Neural crest cell (in vitro differentiated cells): ENCODE measurements at places on chromosomes 5 and 9.

DNA sequence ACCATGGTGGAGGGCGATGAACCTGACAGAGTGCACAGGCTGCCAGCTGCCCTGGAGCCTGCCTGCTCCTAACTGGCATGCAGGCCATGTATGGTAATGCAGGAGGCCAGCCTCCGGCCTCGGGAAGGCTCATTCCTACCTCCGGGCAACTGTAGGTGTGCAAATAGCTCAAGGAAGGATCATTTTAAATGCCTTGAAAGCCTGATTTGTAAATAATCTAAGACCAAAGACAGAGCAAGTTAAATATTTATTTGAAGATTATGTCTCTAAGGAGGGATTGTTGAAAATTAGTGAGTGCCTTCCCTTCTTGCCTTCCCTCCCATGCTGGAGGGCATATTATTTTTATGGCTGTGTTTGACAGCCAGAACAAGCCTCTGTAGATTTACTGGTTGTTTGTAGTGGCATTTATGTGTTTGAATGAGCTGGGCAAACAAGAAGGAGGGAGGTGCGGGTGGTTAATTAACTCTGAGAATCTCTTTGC is 285.7 kb upstream of the TUT7 start:
- no peak overlapping the region for H3K4me3 ChIP-seq
- no peak for DNase-seq
- peaks cover 33% of the 10 kb centered on the region for H3K4me1 ChIP-seq
- H3K36me3 ChIP-seq = no peaks in the 10 kb centered on the region
- no peaks in the 10 kb centered on the region for H3K27me3 ChIP-seq
- H3K27ac ChIP-seq = peak overlapping the region; percentile 5

GRCh38 chr5:59300930-59301329 is 592.6 kb downstream of the PDE4D start:
- H3K4me3 ChIP-seq = no peak overlapping the region
- H3K27me3 ChIP-seq = no peaks in the 10 kb centered on the region
- no peak for DNase-seq
- H3K4me1 ChIP-seq = peaks cover 20% of the 10 kb centered on the region
- H3K27ac ChIP-seq = no peak overlapping the region

DNA sequence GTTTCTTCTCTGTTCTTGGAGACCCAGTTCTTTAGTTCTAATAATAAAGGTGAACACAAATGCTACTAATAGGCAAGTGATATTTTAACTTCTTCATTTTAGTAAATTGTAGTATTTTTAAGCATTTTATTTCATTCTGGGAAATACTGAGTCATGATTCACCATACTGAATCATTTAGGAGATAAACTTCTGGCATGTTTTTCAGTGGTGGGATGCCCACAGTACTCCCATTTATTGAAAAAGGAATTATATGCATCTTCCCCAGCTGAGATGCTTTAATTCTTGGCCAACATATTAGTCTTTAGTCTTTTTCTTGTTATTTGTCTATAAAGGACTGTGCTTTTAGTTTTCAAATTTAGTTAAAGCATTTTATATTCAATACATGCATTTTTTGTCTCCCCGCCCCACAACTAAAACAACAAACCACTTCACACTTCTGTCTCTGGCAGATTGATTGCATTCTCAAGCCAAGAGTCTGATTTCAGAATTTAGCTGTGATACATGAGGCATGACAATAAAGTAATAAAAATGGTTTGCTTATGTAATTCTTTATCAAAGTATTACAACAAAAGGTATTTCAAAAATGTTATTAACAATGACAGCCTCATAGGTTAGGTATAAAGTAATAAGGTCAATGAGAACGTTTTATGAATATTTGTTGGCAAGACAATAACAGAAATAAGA is 125.2 kb upstream of the CDH18 start:
- H3K4me3 ChIP-seq = no peak overlapping the region
- H3K27me3 ChIP-seq = no peaks in the 10 kb centered on the region
- no peak overlapping the region for H3K27ac ChIP-seq
- no peaks in the 10 kb centered on the region for H3K36me3 ChIP-seq
- no peaks in the 10 kb centered on the region for H3K4me1 ChIP-seq

DNA sequence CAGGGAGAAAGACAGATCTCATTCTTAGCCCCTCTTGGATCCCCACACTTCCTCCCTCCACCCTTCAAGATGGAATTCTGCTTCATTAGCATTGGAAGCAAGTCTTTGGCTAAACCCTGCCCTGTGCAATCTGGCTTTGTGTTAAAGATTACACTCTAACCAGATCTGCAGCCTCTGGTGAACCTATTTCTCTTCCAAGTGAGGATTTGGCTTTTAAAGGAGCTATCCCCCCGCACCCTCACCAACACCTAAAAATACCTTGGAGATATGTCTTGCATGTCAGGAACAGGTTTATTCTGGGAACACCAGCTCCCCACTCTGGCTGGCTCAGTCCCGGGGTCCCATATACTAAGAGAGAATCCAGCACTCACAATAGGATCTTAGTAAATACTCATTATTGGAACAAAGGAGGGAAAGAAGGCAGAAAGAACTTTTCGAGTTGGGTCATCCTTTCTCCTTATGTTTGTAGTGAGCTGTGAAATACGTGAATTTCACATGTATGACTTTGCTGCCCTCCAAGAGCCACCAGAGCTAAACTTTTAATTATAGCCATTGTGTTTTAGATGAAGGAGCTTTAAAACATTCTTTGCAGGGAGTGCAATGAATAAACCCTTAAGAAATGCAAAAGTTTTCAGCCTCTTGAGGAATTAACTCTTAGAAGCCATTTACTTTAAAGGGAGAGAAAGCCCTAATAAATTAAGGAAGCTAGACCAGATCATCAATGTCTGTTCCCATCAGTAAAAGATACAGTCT is 53.7 kb upstream of the HRH2 start:
- H3K4me3 ChIP-seq = no peak overlapping the region
- peaks cover 17% of the 10 kb centered on the region for H3K27me3 ChIP-seq
- no peaks in the 10 kb centered on the region for H3K4me1 ChIP-seq
- H3K27ac ChIP-seq = no peak overlapping the region

- no peaks in the 10 kb centered on the region for H3K36me3 ChIP-seq
- no peak overlapping the region for H3K4me3 ChIP-seq
- peaks cover 23% of the 10 kb centered on the region for H3K4me1 ChIP-seq
- H3K27me3 ChIP-seq = no peaks in the 10 kb centered on the region
- DNase-seq = no peak
Measured at GRCh38 chr5:142782976-142783530, 12.9 kb downstream of the ARHGAP26 start.

- DNase-seq = no peak
- H3K4me3 ChIP-seq = no peak overlapping the region
- no peak overlapping the region for H3K27ac ChIP-seq
- no peaks in the 10 kb centered on the region for H3K27me3 ChIP-seq
- no peaks in the 10 kb centered on the region for H3K36me3 ChIP-seq
Measured at GRCh38 chr9:71824257-71824656, 55.9 kb upstream of the CEMIP2 start.

DNA sequence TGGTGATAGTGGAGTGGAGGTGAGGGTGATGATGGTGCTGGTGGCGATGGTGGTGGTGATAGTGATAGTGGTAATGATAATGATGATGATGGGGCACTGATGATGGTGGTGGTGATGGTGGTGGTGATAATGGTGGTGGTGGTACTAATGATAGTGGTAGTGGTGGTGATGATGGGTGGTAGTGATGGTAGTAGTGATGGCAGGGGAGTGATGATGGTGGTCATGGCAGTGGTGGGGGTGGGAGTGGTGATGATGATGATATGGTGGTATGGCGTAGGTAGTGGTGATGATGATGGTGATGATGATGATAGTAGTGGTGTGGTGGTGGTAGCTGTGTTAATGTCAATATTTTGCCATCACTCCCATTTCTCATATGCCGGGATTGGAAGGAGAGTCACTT is 44.5 kb upstream of the ORM1 start:
- H3K27me3 ChIP-seq = no peaks in the 10 kb centered on the region
- no peak overlapping the region for H3K27ac ChIP-seq
- DNase-seq = no peak
- no peak overlapping the region for H3K4me3 ChIP-seq
- H3K4me1 ChIP-seq = peaks cover 20% of the 10 kb centered on the region

DNA sequence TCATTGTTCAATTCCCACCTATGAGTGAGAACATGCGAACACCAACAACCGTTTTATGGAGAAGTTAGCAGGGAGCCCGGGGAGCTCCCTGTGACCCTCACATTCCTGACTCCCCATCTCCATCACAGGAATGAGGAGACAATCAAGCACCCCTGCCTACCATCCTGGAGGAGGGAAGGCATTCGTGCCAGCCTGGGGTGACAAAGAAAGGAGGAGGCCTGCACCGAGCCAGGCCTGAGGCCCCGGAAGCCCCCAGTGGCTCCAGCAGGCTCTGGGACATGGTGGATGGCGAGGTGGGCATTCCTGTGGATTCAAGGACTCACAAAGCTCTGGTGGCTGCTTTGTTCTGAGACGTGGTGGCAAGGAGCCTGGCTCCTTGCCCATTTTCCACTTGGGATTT is 36.5 kb upstream of the UGT3A1 start:
- peaks cover 3% of the 10 kb centered on the region for H3K27me3 ChIP-seq
- no peak for DNase-seq
- no peaks in the 10 kb centered on the region for H3K4me1 ChIP-seq
- peaks cover 3% of the 10 kb centered on the region for H3K36me3 ChIP-seq
- no peak overlapping the region for H3K4me3 ChIP-seq

GRCh38 chr5:1103505-1104326 is 8.1 kb downstream of the SLC12A7 start:
- DNase-seq = no peak
- peaks cover 27% of the 10 kb centered on the region for H3K4me1 ChIP-seq
- H3K27ac ChIP-seq = no peak overlapping the region
- H3K36me3 ChIP-seq = no peaks in the 10 kb centered on the region

GRCh38 chr9:130023994-130024596 is 18.9 kb downstream of the FNBP1 start:
- H3K4me3 ChIP-seq = no peak overlapping the region
- peaks cover 3% of the 10 kb centered on the region for H3K36me3 ChIP-seq
- DNase-seq = no peak
- no peak overlapping the region for H3K27ac ChIP-seq
- peaks cover 8% of the 10 kb centered on the region for H3K4me1 ChIP-seq
- H3K27me3 ChIP-seq = no peaks in the 10 kb centered on the region

GRCh38 chr9:99822109-99822805 is 572 bp downstream of the NR4A3 start:
- peak; percentile 41 for DNase-seq
- H3K36me3 ChIP-seq = no peaks in the 10 kb centered on the region
- H3K27ac ChIP-seq = peak overlapping the region; percentile 98
- peak overlapping the region; percentile 88 for H3K4me3 ChIP-seq
- peaks cover 64% of the 10 kb centered on the region for H3K27me3 ChIP-seq
- H3K4me1 ChIP-seq = peaks cover 55% of the 10 kb centered on the region

GRCh38 chr5:100890461-100891008 is 12.5 kb downstream of the ST8SIA4 start:
- no peak overlapping the region for H3K27ac ChIP-seq
- H3K4me1 ChIP-seq = no peaks in the 10 kb centered on the region
- DNase-seq = no peak
- H3K27me3 ChIP-seq = no peaks in the 10 kb centered on the region

DNA sequence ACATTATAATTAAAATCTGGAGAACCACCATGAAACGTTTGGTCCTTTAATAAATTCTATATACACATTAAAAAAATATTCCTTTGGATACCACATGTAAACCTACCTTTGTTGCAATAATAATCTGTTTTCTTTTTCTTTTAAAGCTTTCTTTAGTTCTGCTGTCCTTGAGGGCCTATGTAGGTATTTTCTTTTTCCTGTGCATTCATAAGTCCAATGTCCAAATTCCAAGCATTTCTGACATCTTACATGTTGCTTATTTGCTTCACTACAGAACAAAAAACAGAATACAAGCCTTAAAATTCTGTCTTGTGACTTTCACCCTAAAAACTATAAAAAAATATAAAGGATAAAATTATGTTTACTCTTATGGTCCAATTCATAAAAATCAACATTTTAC is 19.7 kb downstream of the ZCCHC10 start:
- no peak for DNase-seq
- H3K27me3 ChIP-seq = no peaks in the 10 kb centered on the region
- H3K27ac ChIP-seq = no peak overlapping the region
- no peaks in the 10 kb centered on the region for H3K4me1 ChIP-seq
- H3K36me3 ChIP-seq = peaks cover 14% of the 10 kb centered on the region

GRCh38 chr5:143013176-143013891 is 243.2 kb downstream of the ARHGAP26 start:
- peaks cover 6% of the 10 kb centered on the region for H3K4me1 ChIP-seq
- no peaks in the 10 kb centered on the region for H3K27me3 ChIP-seq
- DNase-seq = no peak
- H3K27ac ChIP-seq = no peak overlapping the region
- peaks cover 2% of the 10 kb centered on the region for H3K36me3 ChIP-seq
- H3K4me3 ChIP-seq = no peak overlapping the region

DNA sequence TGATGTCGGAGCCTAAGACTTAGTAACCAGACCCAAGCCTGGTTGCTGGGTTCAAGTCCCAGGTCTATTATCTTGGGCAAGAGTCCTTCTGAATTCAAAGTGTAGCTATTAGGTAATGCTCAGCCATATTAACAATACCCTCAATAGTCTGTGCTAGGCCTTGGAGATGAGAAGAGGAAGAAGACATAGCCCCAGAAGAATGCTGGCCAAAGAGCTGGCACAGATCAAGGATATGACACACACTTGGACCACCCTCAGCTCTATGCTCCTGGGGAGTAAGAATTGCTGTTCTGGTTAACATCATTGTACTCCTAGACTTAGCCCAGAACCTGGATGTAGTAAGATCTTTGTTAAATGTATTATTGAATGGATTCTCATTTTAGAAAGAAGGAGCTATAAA is 426.7 kb downstream of the CDK5RAP2 start:
- no peaks in the 10 kb centered on the region for H3K36me3 ChIP-seq
- H3K27ac ChIP-seq = no peak overlapping the region
- no peak overlapping the region for H3K4me3 ChIP-seq
- DNase-seq = no peak
- peaks cover 2% of the 10 kb centered on the region for H3K27me3 ChIP-seq
- peaks cover 10% of the 10 kb centered on the region for H3K4me1 ChIP-seq

DNA sequence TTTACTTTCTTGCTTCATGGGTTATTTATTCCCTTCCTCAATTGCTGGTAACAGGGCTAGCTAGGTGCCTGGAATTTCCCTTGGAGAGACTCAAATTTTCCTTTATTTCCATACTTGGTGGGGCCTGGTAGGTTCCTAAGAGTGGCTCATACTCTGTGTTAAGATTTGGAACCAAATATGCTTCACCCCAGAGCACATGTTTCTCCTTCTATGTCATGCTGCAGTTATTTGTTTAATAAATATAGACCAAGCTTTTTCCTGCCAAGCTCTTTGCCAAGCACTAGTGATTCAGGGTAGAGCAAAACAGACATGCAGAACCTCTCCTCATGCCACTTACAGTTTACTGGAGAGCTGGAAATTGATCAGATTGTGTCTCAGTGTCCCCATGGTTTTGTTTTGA is 290.3 kb upstream of the SGCD start:
- no peaks in the 10 kb centered on the region for H3K36me3 ChIP-seq
- peaks cover 6% of the 10 kb centered on the region for H3K27me3 ChIP-seq

- H3K4me3 ChIP-seq = peak within 1 kb of the TSS; percentile 91
- H3K36me3 ChIP-seq = no peaks in the 10 kb centered on the region
- H3K4me1 ChIP-seq = peaks cover 16% of the 10 kb centered on the region
- no peak within 1 kb of the TSS for H3K27ac ChIP-seq
- peaks cover 72% of the 10 kb centered on the region for H3K27me3 ChIP-seq
Measured at GRCh38 chr9:90642570-90643539, at the start of gene DIRAS2. DIRAS2 (minus strand) TSS chr9:90642824; CDS start chr9:90613827, 28,997 bp downstream.

GRCh38 chr9:133050781-133051180 is 11.0 kb upstream of the CEL start:
- H3K4me1 ChIP-seq = no peaks in the 10 kb centered on the region
- no peak overlapping the region for H3K27ac ChIP-seq
- no peaks in the 10 kb centered on the region for H3K27me3 ChIP-seq
- H3K4me3 ChIP-seq = no peak overlapping the region
- no peak for DNase-seq
